HFF-Myc (cell line): ENCODE measurements at places on chromosomes 1 and 21.

GRCh38 chr1:14260480-14260879 lies 338.0 kb upstream of the KAZN start:
- DNase-seq = no peak

- no peak for DNase-seq
These were observed 457.5 kb downstream of the LMO4 start for GRCh38 chr1:87786229-87786628.

- DNase-seq = no peak
These were observed 16.3 kb downstream of the BATF3 start for GRCh38 chr1:212683357-212683722.

GRCh38 chr1:7579831-7580804 lies 191.0 kb upstream of the VAMP3 start:
- DNase-seq = no peak

GRCh38 chr1:53107570-53108322 lies 34.7 kb downstream of the SLC1A7 start:
- peak; percentile 65 for DNase-seq

DNA sequence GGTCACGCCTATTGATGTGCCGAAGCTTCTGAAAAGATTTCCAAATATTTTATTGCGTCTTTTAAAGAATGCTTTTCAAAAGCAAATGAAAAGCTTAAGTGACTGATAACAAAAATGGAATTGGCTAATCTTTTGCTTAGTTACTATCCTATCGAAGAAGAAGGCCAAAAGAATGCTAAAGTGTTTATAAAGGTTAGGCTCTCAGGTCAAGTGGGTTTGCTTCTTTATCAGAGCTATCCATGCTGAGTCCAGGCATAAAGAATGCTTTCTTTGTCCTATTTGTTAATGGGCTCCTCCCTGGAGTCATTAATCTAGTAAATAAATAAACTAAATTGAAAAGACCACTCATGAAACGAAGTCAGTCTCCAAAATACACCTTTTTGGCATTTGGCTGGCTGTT lies 133.4 kb upstream of the LYPLAL1 start:
- no peak for DNase-seq

DNA sequence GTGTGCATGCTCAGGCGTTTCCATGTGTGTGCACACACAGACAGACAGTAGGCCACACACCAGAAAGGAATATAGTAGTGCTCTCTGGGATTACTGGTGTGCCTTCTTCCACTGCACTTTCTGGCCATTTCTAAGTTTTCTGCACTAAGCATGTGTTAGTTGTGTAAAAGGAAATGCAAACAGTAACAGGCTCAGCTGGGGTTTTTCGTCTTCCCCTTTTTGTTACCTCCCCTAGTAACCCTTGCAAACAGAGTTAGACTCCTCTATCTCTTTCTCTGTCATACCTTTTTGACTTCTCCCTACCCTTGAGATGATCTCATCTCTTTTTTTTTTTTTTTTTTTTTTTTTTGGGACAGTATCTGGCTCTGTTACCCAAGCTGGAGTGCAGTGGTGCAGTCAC lies 196.3 kb downstream of the SDCCAG8 start:
- no peak for DNase-seq

DNA sequence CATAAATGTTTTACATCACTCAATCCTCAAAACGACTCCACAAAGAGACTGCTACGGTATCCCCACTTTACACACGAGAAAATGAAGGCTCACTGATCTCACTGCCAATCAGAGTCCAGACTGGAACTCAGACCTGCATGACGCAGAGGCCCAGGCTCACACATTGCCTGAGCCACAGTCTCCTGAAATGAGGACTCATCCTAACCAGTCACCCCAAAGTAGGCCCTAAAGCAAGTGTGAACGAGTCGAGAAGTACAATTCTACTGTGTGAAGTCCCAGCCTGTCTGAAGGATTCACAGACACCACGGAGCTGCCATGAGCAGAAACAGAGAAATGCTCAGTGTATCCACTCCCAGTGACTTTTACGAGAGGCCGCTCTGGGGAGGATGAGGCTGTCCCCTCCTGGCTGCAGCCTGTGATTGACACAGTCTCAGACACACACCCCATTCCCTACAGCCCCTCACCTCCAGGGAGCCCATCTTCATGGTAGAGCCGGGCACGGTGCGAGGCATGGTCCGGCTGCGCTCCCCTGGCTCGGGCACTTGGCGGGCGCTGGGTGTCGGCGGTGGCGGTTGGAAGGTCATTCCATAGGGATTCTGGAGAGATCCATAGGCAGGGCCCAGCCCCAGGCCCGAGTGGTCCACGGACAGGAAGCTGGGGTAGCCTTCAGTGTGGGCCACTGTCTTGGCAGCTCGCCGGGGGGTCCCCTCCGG lies 26.7 kb upstream of the COL16A1 start:
- DNase-seq = no peak

- no peak for DNase-seq
These were observed 66.3 kb downstream of the MAP3K7CL start for GRCh38 chr21:29196670-29197191.

GRCh38 chr1:99726407-99726806 lies 40.0 kb downstream of the FRRS1 start:
- no peak for DNase-seq

DNA sequence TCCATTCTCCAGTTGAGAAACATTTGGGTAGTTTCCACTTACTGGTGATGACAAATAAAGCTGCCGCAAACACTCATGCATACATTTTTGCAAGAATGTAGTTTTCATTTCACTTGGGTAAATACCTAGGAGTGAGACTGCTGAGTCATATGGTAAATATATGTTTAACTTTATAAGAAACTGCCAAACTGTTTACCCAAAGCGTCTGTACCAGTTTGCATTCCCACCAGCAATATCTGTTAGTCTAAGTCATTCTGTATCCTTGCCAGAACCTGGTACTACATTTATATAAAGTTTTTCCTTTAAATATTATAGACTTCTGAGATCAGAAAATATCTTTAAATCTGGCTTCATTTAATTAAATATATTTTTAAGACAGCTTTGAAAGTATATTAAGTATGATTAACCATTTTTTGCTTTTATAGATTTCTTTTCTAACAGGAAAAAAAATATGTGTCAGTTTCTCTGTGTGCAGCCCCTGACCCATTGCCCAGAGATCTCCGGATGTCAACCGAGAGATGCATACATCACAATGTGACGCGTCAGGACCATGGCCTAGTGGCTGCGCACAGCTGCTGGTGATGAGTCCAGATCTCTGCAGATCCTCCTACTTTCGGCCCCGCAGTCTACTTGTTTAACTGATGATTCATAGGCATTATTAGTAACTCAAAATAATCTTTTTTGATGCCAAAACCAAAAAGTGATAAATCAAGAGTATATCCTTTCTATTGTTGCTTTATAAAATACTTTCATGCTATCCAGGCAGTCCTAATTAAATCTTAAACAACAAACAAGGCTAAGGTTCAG lies 227.1 kb upstream of the MAP1LC3C start:
- DNase-seq = no peak

- no peak for DNase-seq
These were observed 236.4 kb upstream of the AJAP1 start for GRCh38 chr1:4418021-4418420.

DNA sequence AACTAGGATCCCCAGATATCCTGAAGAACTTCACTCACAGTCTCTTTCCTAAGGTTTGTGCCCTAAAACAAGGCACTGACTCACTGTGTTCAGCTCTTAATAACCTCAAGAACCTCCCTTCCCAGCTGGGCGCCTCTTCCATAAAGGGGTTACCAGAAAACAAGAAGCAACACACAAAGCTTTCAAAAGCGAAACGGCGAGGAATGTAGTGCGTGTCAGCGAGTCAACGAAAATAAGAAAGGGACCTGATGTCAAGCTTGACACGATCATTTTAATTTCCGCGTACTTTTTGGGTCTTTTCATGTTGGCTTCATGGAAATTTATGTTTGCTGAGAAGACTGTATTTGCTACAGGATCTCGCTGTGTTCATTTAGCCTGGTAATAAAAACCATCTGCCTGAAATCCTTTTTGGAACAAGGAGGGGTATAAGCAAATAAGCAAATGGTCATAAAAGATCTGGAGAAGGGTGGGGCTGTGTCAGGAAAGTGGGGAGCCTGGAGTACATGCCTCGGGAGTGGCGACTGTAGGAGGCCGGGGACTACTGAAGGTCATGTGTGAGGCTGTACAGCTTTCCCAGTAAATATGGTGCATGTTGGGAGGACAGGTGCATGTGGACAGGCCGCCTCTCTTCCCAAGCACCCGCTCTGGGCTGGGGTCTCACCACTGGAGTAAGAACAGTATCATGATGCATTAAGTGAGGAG lies 11.4 kb upstream of the CLDN14 start:
- no peak for DNase-seq

DNA sequence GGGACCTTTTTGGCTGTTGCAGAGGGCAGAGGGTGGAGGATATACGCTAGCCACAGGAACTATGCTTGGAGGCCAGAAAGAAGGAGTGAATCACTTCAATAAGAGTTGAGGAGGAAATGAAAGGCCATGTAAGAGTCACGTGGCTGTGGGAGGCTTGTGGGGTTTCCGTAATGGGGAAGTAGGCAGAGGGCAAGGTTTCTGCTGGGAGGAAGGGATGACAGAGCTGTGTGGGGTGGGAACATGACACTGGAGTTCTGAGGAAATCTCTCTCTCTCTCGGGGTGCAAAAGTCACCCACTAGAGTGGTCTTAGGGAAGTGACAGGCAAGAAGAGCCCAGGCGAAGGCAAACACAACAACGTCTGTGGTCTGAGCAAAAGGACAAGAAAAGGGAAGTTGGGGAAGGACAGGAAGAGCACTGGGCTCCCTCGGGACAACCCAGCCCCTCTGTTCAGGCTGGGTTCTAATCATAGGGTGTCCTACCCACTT lies 3.9 kb upstream of the CD1C start:
- no peak for DNase-seq

- DNase-seq = no peak
These were observed 46.6 kb upstream of the ATP1A1 start for GRCh38 chr1:116326486-116326885.

- DNase-seq = no peak
These were observed 175.4 kb downstream of the HIVEP3 start for GRCh38 chr1:41743366-41743765.

GRCh38 chr21:41676198-41676597 lies 90.7 kb downstream of the RIPK4 start:
- DNase-seq = no peak

DNA sequence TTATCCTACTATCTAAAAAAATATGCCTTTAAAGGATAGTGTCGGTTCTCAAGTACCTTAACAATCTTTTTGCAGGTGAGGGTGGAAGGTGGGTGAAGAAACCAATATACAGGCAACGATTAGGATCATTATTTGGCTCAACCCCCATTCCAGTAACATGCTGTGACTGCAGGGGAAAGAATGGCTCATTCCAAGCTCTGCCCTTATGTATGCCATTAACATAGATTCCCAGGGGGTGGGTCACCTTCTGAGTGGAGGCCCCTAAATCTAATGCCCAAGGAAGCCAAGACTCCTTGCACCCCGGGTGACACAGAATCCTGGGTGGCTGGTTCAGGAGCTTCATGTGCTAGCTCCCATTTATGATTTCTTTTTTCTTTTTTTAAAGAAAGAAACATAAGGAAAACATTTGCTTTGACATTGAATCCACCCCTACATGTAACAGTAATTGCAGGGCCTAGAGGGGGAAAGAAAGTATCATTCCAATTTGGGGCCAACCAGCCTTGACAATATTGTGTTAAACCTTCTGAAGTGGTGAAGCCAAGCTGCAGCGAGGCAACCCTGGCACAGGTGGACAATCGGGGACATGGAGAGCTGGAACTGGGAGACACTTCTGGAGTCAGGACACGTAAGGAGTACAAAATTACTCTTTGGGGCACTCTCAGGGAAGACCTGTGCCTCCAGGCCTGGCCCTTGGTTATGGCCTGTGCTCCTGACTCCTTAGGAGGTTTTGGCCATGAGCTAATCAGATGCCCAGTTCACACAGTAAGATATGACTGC lies 200.3 kb downstream of the PBX1 start:
- DNase-seq = no peak

DNA sequence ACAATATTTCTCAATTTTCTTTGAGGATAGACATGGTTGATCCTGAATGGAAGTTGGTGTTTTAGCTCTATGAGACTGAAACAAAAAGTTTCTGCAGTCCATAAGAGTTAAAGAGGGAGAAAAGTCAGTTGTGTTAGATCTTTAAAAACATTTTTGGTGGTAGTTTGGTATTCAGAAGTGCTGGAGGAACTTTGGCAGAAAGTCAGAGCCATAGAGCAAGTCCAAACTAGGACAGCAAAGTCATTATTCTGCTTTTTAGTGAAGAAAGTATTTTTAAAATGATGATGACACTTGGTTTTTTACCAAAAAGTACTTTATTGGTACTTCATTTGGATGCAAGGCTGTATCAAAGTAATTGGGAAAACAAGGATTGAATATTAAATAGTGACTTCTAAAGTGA lies 41.8 kb downstream of the FNBP1L start:
- DNase-seq = no peak

GRCh38 chr1:167997037-167997575 lies 60.2 kb upstream of the MPC2 start:
- DNase-seq = no peak

- DNase-seq = no peak
These were observed 8.9 kb downstream of the LMO4 start for GRCh38 chr1:87337606-87338005.

DNA sequence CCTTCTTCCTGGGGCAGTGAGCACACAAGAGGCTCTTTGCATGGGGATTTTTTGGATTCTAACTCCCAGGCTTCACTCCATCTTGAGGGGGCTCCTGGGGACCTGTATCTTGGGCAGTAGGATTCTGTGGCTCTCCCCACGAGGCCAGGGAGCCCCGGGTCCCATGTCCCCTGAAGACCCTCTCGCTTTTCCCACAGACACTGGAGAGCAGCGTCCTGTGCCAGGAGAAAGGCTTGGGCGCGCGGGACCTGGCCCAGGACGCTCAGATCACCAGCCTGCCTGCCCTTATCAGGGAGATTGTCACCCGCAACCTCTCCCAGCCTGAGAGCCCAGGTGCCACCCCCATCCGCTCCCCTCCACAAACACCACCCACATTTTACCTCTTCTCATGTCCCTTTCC lies 735 bp downstream of the CROCC start:
- no peak for DNase-seq

DNA sequence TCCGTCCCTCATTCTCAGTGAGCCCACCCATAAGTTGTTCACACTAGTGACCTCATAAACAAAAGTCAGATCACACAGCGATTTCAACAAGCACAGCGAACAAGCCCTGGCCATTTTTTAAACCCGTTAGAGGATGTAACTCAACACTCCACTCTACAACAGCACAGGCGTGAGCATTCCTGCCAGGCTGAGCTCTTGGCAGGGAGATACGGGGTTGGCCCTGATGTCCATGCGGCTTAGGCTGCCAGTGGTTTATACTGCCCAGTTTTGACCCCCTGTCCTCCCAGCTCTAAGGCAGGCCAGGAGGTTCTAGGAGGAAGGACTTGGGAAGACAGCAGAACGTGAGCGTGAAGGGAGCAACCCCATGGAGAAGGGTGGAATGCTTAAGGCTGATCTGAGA lies 35.0 kb downstream of the PARP1 start:
- DNase-seq = no peak

- no peak for DNase-seq
These were observed 93.8 kb downstream of the SYT2 start for GRCh38 chr1:202616355-202616915.
